ENCODE measurements at places on chromosomes 7 and 10.

DNA sequence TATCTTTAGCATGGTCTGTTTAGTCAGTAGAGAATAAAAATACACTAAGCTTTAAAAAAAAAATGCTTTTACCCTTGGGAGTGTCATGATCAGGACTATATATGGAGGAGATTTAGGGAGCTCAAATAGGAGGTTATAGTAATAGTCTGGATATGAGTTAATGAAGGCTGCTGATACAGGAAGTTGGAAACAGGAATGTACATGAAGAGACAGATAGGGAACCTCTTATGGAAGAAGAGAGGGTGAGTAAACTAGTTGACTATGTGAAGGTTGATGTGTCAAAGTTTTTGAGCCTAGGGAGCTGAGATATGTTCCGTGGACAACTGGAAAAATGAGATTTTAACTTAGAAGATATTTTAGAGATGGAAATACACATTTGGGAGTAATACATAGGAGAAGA lies 472.0 kb upstream of the FZD8 start:
- DNase-seq, result no peak

- no peak for DNase-seq
These were observed 178.2 kb downstream of the RAPGEF5 start for GRCh38 chr7:22178735-22179134.

DNA sequence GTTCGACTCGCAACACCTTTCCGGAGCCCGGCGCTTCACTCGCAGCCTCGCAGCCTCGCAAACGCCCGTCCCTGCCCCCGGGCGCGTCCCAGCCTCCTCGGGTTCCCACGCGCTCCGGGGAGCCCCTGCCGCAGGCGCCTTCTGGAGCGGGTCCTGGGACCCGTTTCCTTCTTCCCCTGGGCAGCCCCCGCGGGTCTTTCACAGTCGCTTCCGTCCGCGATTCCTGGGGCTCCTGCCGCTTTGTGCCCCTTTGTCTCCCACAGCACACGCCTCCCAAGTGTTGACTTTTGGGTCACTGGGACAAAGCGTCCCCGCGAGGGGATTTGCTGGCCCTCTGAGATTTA lies 140.7 kb downstream of the DYNC2I1 start:
- no peak for DNase-seq

GRCh38 chr7:17460665-17461064 lies 162.2 kb downstream of the AHR start:
- no peak for DNase-seq

GRCh38 chr10:57593983-57594573 lies 673.6 kb downstream of the IPMK start:
- DNase-seq, result no peak

GRCh38 chr10:110613996-110614495 lies 30.1 kb upstream of the RBM20 start:
- no peak for DNase-seq

- DNase-seq, result no peak
These were observed 46.2 kb downstream of the CELF2 start for GRCh38 chr10:11063856-11064255.

DNA sequence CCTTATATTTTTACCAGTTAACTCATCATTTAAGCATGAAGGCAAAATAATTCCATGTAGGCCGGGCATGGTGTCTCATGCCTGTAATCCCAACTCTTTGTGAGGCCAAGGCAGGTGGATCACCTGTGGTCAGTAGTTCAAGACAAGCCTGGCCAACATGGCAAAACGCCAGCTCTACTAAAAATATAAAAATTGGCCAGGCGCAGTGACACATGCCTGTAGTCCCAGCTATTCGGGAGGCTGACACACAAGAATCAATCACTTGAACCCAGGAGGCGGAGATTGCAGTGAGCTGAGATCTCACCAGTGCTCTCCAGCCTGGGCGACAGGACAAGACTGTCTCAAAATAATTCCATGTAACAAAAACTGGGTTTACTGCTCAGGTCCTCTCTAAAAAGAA lies 18.3 kb downstream of the HNRNPA2B1 start:
- DNase-seq, result no peak

DNA sequence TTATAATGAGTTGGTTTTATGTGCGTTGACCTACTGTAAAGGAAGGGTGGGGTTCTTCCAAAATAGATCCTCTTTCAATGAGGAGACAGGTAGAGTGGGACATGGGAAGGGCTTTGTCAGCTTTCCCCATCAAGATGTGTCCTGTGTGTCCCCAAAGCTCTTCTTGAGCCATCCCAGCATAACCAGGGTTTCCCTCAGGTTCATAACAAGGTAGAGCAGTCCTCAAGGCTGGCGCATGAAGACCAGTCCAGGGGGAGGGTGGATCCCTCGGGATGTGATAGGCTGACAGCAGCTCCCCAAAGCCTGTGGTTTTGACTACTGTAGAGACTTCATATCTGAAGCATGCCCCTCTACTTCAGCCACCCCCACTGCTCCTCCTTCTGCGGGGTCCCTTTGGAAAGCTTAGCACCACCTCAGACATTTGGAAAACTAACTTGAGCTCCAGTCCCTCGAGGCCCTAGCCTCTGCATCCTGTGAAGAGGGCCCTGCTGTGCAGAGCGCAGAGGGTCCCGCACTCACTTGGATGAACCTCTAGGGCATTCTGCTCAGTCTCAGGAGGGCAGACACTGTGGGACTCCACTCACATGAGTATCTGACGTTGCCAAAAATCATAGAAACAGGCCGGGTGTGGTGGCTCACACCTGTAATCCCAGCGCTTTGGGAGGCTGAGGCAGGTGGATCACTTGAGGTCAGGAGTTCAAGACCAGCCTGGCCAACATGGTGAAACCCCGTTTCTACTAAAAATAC lies 1.1 kb upstream of the GIMAP8 start:
- DNase-seq, result no peak

GRCh38 chr10:51000976-51001375 lies 73.3 kb upstream of the PRKG1 start:
- no peak for DNase-seq

GRCh38 chr10:4459531-4459930 lies 366.5 kb upstream of the AKR1E2 start:
- DNase-seq, result no peak

- DNase-seq, result no peak
These were observed 32.3 kb downstream of the OAT start for GRCh38 chr10:124386186-124387077.

DNA sequence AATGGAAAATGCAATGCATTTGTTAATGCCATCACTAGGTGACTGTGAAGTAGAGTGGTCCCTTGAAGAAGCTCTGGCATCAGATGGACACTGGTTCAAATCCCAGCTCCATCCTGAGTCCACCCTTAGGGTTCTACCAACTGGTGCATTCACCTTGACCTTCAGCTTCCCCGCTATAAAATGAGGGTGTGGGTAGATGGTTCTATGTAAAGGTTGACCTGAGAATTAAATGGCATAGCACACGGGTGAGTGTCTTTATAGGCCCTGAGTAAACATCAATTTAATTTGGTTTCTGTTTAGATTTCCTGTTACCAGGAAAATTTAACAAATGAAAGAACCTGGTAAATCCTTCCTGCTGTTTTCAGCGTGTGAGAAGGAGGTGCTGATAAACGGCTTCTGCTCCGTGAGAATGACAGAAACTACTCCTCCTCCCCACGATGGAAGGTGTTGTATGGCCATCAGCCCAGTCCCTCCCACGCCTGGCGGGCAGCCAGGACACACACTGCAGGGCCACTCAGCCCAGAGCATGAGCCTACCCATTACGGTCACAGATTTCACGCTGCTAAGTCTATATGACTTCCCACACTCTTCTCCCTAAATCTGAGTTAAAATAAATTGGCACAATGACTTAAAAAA lies 210.1 kb downstream of the TNS3 start:
- no peak for DNase-seq

DNA sequence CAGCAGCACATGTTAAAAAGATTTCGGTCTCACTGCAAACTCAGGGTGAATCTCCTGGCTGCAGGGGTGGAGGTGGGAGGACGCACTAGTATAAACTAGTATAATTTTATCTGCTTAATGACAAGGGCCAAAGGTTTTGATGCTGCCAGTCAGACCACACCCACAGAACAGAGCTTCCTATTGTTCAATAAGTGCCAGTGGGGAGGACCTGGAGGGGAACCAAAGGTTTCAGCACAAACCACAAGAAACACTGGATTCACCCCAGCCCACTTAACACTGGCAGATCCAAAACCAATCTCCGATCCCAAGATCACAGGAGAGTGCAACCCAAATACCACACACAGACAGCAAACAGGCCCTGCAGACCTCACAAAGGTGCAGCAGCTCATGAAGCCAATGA lies 6.6 kb downstream of the VOPP1 start:
- DNase-seq, result no peak

GRCh38 chr10:132705173-132705572 lies 80.8 kb downstream of the NKX6-2 start:
- no peak for DNase-seq

DNA sequence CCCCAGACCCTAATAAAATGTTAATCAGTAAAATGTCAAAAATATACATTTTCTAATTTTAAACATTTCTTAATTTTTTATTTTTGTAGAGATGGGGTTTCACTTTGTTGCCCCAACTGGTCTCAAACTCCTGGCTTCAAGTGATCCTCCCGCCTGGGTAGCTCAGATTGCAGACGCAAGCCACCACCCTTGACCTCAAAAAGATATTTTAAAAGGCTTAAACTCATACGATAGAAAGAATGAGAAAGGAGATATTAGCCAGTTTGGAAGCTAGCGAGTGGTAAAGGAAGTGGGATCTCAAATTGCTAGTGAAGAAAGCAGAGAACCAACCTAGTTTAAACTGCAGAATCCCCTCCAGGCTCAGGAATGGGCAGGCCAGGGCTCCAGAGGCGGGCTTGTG lies 4.5 kb downstream of the WIPI2 start:
- DNase-seq, result no peak

DNA sequence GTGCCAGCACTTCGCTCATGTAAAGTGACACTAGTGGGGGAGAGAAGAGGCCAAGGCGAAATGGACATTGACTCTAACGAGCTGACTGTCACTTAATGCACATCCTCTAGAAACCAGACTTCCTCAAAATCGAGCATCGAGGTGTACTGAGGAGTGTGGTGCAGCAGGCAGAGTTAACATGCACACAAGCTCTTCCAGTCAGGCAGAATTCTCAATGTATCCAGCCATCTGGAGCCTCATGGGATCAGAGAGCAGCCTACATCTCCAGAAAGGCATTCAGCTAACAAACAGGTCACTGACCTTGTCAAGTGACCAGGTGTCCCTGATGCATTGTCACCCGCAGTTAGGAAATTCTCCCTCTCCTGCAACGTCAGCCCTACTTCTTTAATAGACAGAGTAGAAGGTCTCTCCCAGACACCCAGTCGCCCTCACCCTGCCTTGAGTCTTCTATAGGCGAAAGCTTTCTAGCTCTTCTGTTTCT lies 259.8 kb upstream of the AOAH start:
- DNase-seq, result no peak

- DNase-seq, result no peak
These were observed 4.3 kb upstream of the ELFN1 start for GRCh38 chr7:1665549-1666316.

GRCh38 chr7:101890749-101891523 lies 73.5 kb downstream of the CUX1 start:
- DNase-seq, result no peak

DNA sequence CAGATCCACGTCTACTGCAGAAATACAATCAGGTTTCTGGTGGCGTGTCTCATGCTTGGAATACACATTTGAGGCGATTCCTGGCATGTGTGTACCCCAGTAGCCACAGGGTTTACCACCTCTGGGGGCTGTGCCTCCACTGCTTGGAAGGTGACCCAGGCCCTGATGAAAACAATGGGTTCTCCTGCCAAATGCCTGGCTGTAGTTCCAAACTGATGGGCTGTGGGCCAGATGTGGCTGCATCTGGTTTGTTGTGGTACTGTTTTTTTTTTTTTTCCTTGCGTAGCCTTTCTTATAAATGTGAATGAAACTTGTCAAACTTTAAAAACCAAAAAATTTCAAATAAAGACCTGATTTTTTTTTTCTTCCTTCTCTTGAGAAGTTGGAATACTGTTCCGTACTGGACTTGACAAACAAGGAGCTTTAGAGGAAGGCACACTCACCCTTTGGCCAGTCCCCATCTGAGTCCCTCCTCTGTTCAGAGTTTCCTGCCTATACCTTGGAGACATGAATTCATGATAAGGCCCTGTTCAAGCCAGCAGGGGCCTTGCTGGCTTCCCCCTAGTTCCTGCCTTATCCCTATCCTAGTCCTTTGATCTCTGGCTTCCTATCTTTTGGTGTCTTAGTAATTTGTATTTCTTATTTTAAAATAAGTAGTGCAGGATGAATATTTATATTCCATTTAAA lies 217.1 kb downstream of the PHTF2 start:
- DNase-seq, result no peak

DNA sequence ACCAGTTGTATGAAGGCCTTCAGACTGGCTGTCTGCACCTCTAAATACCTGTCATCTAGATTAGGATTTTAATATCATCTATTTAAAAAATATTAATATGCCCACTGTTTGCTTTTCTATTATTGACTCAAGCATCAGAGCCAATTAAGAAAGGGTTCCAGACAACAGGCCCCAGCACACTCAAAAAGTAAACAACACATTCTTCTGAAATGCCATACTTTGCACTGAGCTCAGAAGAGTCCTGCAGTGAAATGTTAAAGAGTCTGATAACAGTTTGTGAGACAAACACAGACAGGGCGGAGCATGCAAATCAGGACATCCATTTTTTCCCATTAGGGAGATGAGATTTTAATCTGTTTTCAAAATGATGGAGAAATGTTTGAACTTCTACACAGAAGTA lies 45.9 kb upstream of the KLF6 start:
- DNase-seq, result no peak

DNA sequence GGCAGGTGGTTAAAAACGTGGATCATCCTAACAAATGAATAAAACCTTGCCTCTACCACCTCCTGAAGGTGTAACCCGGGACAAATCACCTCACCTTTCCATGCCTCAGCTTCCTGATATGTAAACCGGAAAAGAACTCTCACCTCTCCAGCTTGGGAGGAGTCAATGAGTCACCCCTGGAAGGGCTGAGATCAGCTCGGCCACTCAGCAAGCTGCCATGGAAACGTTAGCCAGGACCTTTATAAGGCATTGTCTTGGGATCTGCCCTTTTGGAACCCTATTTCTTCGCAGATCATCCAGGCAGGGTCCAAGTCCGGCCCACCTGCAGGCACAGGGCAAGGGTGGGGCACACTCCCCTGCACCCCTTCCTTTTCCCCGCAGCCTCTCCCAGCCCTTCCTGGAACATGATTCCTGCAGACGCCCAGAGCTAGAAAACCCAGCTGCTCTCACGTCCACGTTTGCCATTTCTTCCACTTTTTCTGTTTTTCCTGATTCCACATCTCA lies 81.6 kb upstream of the PFKP start:
- DNase-seq, result no peak

GRCh38 chr7:27199849-27200760 lies at the start of gene HOXA13:
HOXA13 (minus strand) TSS chr7:27200091; CDS start chr7:27200077, 14 bp downstream.
- no peak for DNase-seq

GRCh38 chr7:77895905-77896304 lies 97.3 kb downstream of the PHTF2 start:
- DNase-seq, result no peak

- no peak for DNase-seq
These were observed 482.6 kb upstream of the SEMA3A start for GRCh38 chr7:84677117-84677732.

GRCh38 chr7:129468087-129468486 lies 33.9 kb downstream of the STRIP2 start:
- DNase-seq, result no peak

Data from activated CD4-positive, alpha-beta T cell treated with anti-CD3 and anti-CD28 coated beads for 4 hours (primary cell).